ENCODE measurements at places on chromosomes 1 and 21.

GRCh38 chr1:159941591-159942560 is 3.5 kb downstream of the IGSF9 start:
- DNase-seq, result no peak

DNA sequence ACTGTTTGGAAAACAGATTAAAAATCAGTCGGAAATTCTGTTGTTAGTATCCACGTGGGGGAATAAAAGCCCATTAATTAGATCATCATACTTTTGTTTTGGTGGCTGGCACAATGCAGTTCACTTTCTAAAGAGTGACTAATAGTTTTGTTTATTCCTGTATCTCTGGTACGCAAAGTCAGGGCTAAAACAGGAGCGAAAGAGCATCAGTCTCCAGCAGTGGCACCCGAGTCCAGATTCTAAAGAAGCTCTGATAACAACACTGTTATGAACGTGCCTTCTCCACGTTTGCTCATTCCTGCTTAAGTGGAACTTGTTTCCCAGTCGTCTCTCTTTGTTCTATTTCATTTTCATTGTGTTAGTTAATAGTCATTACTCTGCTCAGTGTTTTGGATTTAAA is 69.6 kb downstream of the HSPA13 start:
- no peak for DNase-seq

DNA sequence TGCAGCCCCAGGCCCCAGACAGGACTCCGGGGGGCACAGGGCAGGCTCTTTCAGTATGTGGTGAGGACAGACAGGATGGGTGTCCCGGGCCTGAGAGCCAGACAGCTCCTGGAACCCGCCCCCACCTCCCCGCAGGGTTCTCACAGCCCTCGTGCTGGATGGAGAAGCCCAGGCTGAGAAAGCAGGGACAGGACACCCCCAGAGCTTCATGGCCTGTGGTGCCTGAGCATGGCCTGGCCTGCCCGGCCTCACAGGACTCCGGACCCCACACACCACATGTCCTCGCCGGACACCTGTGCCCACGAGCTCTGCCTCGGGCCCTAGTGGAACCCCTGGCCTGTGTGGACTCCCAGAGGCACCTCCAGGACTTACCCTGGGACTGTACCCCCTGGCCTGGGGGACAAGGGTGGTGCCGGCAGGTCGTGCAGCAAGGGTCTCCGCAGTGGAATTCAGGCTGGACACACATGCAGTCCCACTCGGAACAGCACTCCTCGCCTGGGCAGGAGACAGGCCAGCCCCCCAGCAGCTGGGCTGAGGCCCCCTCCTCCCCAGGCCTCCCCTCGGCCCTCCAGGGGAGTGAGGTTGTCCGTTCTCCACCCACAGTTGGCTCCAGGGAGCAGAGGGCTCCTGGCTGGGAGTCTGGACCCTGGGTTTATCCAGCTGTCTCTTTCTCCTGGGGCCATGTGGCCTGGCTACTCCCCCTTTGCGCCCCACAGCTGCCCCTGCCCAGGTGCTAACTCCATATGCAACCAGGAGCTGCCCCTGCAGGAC is 1.2 kb downstream of the TNFRSF18 start:
- DNase-seq, result no peak

- no peak for DNase-seq
Measured at GRCh38 chr21:36976882-36977651, 10.6 kb upstream of the HLCS start.

DNA sequence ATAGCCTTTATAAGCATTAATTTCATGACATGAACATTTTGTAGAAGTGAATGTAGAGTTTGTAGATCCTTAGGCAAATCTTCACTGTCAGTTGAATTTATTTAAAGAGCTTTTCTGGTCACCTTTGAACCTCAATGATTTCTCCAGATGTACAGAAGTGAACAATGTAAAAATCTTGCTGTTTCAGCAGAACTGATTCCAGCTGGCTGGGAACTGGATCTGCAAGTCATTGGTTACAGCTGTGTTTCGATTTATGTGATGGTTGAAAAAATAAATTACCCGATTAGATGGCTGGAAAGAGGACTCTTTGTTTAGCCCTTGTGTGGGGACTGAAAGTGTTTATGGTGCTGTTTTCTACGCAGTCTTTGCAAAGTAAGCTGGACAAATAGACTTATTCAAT is 849.8 kb downstream of the USP25 start:
- DNase-seq, result no peak

DNA sequence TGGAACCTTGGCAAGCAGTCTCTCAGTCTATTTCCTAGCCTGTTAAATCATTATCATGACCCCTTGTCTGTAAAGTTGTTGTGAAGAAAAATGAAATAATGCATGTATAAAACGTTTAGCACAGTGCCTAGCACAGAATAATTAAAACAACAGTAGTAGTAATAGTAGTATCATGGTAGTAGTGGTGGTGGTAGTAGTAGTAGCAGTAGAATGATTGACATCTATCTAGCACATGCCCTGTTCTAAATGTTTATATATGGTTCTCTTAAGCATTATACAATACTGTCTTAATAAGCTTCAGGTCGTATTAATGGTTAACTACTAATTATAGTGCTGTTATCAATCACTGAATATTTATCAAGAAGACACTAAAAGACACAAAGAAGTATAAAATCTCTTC is 46.7 kb downstream of the GPR3 start:
- DNase-seq, result no peak

DNA sequence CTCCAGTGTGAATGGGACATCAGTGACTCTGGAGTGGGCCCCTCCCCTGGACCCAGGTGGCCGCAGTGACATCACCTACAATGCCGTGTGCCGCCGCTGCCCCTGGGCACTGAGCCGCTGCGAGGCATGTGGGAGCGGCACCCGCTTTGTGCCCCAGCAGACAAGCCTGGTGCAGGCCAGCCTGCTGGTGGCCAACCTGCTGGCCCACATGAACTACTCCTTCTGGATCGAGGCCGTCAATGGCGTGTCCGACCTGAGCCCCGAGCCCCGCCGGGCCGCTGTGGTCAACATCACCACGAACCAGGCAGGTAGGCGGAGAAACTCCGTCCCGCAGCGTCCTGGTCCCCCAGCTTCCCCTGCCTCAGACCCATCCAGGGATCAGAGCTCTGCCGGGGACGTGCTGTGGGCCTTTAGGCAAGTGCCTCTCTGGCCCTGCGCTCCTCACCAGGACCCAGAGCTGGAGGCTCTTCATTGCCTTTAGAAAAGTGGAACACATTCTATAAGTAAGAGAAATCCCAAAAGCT is 25.7 kb downstream of the EPHA8 start:
- DNase-seq, result no peak

GRCh38 chr1:161972828-161973227 is 50.8 kb downstream of the OLFML2B start:
- DNase-seq, result no peak

- DNase-seq, result peak; percentile 63
Measured at GRCh38 chr21:37564341-37564923, 197.9 kb downstream of the DYRK1A start.

DNA sequence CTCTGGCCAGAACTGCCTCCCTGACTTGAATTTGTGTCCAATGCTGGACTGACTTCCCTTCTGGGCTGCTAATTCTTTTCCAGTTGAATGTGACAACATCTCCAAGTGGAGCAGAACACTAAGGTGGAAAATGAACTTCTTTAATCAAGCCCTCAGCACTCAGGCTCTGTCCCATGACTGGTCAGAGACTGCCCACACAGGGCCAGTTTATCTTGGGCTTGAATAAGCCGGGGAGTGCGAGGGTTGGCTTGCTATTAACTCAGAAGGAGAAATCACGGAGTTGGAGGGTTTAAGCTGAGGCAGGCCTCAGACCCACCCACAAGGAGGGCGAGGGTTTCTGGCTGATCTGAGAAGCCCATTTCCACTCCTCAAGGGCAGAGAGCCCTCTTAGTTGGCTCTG is 12.4 kb downstream of the KCNA10 start:
- DNase-seq, result no peak

- no peak for DNase-seq
Measured at GRCh38 chr1:91757763-91758460, 128.0 kb downstream of the TGFBR3 start.

GRCh38 chr21:28522014-28522799 is 470.5 kb downstream of the LTN1 start:
- no peak for DNase-seq

DNA sequence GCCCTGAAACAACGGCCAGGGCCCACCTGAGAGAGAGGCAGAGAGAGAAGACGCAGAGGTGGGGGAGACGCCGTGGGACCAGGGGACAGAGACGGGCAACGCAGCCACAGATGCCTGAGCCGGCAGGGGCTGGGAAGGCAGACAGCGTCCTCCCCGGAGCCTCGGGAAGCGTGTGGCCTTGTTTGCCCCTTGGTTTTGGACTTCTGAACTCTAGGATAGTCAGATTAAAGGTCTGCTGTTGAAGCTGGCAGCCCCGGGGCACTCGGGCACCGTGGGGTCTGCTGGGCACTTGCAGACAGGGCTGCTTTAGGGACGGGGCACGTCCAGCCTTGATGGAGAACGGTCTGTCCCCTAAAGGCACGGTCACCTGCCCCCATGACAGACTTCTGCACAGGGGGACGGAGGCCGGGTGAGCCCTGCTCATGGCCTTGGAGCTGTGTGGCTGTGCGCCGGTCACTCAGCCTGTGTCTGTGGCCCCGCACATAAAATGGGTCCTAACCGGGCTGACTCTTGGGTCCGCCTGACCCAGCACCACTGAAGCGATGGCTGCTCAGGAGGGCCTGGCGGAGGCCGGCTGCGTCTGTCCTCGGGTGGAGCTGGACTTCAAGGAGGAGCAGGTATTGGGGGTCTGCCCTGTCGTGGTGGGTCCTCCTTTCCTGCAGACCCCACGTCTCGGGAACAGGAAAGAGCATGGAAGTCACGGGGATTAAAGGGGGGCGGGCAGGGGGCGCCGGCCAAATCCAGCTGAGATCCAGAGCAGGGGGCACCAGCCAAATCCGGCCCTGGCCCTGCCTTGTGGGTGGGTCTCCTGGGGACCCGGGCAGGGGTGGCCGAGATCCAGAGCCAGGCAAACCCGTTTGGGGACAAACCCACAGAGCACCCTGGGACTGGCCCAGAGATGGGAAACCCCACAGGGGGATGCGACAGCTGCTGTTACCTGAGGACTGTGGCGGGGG is 9.6 kb upstream of the RNF223 start:
- DNase-seq, result no peak

DNA sequence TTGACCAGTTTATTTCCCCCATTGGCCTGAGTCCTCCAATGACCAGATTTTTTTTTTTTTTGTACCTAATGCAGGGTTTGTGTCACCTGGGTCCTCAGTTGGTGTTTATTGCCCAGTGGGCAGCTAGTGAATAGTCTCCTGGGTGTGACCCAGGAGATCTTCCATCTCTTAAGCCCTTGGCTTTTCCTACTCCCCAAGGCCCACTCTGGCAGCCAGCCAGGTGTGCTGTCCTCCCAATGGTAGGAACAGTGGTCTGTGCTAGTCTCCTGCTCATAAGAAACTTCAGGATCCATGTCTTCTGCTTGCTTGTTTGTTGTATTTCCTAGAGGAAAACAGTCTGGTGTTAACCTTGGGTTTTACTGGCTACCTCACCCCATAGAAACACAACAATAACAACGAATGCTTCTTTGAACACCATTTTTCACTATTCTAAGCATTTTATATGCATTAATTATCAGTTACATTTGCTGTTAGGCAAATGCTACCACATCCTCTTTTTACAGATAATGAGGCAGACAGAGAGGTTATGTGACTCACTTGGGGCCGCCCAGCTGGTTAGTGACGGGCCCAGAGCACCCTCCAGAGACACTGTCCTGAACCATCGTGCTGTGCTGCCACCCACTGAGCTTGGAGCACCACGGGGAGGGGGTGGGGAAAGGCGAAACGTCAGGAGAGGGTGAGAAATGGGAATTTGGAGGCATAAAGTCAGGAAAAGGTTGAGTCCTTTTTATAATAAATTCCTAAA is 107.5 kb downstream of the HIVEP3 start:
- DNase-seq, result no peak

DNA sequence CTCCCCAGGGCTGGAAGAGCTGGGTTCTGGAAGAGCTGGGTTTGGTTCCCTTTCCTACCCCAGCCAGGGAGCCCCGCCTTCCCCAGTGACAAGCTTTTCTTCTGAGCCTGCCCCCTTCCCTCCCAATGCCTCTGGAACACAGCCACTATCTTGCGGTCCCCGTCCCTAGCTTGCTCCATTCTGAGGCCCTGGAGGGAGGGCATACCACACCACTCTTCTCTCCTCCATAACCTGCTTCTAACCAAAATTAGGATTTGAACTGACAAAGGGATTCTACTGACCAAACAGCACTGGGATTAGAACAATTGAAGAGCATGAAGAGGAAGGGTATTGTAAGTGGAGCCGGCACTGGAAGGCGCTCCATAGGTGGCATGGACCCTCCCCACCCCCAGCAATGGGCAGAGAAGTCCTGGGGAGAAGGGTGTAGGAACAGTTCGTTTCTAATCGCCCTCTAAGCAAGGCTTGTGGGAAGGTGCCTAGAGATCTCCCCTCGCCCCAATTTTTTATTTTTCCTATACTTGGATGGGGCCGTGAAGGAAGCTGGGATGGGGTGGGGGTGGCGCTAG is 690 bp downstream of the C1orf216 start:
- DNase-seq, result no peak

DNA sequence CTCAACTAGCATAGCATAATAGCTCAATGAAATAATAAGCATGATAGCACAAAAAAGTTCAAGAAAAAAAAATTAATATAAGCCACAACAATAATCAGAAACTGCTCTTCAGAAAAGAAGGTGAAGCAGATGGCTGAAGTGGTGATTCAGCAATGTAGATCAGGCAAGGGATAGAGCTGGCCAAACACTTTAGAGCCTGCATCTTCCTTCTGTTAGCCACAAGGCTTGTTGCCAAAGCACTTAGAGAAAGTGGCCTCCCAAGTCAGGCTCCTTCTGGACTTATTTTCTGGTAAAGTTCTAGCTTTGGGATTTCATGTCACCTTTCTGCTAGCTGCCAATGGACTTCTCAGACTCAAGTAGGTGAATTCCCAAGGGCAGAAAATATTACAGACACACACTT is 60.3 kb upstream of the C1orf87 start:
- DNase-seq, result no peak

DNA sequence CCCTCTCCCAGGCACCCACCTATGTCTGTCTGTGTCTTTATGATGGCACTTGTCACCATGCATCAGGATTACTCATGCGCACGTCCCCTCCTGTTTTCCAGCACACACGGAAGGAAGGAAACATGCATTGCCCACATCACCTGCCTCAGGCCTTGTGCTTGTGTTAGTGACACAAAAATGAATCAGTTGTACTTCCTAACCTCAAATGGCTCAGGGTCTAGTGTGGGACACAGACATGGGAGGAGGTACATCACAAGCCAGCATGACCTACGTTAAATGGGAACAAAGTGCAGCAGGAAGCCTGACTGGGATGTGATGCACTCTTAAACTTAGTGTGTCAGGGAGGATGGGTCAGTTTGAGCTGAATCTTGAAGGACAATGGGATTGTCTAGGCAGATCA is 126.7 kb downstream of the TRABD2B start:
- no peak for DNase-seq

GRCh38 chr21:44965251-44966022 is 25.6 kb downstream of the SLX9 start:
- no peak for DNase-seq

DNA sequence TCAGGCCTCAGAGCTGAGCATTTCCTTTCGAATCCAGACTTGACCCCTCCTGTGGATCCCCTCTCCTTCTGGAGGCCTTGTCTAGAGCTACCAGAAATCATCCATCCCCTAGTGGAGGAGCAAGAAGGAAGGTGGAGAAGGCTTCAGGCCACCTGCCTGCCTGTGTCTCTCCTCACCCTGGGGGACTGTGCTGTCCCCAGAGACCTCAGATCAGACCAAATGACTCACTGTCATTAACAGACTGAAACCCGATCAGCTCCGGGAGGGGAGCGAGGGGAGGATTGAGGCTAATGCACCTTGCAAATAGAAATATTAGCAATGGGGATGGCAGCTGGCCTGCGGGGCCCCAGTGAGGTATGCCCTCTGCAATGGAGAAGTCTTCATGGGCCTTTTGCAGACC is 2.1 kb downstream of the MYBPH start:
- no peak for DNase-seq

Measured in effector CD8-positive, alpha-beta T cell (primary cell).